ENCODE measurements at places on chromosomes 7 and 10. TPM values are rescaled to one million over a fixed set of nuclear protein-coding genes. Genes with fewer than 3 reads are reported as not detected.

Gene HOXA2
- total RNA-seq = 0.12 TPM

Gene ATOH7
- not detected for total RNA-seq

Gene ANKRD1
- 0.36 TPM for total RNA-seq

Gene ASB15
- not detected for total RNA-seq

Gene BEND7
- total RNA-seq = 4.9 TPM

Gene TLL2
- total RNA-seq = under 0.01 TPM

Gene C1QL3
- not detected for total RNA-seq

Measured in hair follicle dermal papilla cell (primary cell).